ENCODE measurements at places on chromosomes 11 and 22.

DNA sequence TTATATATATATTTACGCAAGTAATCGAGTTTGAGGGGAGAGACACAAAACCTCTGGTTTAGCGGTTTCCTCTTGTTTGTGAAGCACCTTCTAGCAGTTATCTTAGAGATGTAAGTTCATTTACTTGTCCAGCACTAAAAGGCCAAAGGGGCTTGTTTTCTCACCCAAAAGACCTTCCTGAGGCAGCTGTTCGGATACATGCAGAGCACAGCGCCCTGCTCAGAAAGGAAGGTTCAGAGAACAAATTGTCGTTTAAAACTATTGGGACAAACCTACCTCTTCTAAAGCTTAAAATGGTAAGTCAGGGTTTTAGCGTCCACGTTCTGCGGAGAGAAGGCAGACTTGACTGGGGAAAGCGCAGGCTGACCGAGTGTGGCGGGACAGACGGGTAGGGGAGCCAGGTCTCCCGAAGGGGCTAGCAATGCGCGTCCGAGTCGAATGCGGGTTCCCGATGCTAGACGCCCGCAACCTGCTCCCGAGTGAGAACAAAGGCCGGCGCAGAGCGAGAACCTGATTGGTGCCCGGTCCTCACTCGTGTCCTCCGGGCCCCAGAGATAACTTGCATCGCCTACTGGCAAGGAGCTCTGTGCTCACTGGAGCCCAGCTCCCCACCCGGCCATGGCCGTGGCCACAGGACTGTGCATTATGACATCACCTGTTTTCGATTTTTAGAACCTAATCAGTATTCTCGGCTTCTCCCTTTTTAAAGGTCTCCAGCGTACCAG, 1.0 kb upstream of the SESN3 start:
- DNase-seq = peak; percentile 85

DNA sequence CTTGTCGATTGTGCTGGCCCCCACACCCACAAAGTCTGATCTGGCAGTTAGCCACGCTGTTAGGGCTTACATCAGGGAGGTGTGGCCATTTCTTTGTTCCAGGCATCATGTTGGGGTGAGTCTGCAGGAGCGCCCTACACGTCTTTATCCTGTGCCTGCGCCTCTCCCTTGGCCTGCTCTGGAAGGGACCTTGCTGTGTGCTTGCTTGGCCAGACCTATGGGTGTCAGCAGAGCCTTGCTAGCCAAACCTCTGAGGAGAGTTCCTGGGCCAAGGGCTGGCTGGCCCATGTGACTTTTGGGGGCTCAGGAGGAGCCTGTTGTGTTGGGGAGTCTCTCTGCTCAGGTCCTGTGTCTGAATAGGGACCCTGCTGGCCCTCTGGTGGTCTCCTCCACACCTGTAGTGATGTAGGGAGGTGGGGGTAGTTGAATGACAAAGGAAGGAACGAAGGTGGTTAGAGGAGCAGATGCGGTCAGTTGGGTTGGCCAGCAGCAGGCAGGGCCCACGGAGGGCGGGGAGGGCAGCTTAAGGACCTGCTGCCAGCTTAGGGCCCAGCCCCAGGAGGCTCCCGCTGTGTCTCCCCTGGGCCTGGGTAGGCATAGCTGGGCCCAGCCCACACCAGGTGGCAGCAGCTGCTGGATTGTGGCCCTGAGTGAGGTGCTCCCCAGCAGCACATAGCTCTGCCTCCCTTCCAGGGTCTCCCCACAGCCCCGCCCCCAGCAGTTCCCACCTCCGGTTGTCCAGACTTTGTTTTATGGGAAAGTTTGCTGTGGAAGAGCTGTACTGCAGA, 7.9 kb downstream of the PPIL2 start:
- DNase-seq = no peak

DNA sequence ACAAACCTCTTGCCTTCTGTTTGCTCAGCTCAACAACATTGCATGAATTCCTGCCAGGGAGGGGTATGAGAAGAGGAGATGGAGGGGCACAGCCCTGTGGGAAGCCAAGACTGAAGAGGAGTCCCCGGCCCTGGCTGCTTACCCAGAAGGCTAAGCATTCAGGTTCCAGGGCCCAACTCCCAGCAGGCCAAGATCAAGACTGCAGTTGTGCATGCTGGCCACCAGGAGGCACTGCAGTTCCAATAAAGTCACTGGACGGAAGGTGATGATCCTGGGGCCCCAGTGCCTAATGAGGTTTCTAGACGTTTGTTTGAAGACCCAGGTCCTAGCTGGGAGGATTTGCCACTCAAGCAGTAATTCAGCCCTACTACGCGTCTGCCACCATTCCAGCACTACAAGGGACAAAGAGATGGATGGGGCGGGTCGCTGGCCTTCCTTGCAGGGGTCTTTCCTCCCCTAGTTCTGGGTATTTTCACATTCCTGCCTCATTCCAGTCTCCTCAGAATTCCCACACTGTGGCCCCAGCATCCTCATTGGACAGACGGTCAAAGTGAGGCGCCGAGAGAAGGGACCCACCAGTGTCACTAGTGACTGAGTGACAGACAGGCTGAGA, 23.6 kb downstream of the ALX4 start:
- DNase-seq = peak; percentile 84

- peak; percentile 63 for DNase-seq
These were observed 33.1 kb upstream of the ETS1 start for GRCh38 chr11:128620309-128621100.

DNA sequence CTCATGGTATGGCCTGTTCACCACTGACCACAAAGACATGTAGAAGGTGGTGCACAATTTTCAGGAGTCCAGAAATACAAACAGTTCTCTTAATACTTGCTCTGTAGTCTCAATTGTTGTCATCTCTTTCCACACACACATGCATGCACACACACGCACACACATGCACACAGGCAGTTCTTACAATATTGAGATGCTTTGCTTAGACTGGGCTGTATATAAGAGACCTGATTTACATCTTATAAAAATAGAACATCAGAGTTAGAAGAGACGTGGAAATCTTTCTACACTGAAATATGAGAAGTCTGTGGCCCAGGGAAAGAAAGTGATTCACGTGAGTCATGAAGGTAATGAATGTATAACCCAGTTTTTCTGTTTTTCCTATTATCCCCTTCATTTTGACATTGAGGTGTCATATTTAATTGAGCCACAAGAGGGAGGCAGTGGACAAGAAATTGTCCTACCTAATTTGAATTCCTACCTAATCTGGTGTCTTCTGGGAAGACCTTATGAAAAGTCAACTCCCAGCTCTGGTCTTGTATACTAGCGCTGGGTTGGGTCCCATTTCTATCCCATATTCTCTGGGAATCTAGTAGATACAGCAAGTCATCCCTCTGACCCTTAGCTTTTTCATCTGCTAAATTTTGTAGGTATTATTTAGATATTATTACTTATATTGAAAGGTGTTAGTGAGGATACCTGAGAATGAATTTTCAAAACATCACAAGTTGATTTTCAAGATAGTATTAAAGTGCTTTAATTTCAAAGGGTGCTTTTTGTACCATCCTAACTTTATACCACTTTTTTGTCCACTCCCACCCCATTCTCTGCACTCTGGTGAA, 14.9 kb upstream of the MS4A4A start:
- DNase-seq = peak; percentile 70

- no peak for DNase-seq
These were observed 311.5 kb downstream of the NTM start for GRCh38 chr11:131681920-131682319.

GRCh38 chr22:49884503-49885260, 31.0 kb downstream of the ZBED4 start:
- no peak for DNase-seq

- peak; percentile 61 for DNase-seq
These were observed 3.4 kb downstream of the CCND1 start for GRCh38 chr11:69644071-69644961.

- DNase-seq = no peak
These were observed 42.0 kb downstream of the CD82 start for GRCh38 chr11:44607319-44607962.

- peak; percentile 21 for DNase-seq
These were observed 122.8 kb downstream of the HIPK3 start for GRCh38 chr11:33379947-33380346.

GRCh38 chr22:24094966-24095365, 83.9 kb downstream of the CABIN1 start:
- no peak for DNase-seq

- DNase-seq = no peak
These were observed 550.6 kb downstream of the SOX6 start for GRCh38 chr11:15805726-15806125.
